ENCODE measurements at places on chromosomes 1 and 21. TPM values are rescaled to one million over a fixed set of nuclear protein-coding genes. Genes with fewer than 3 reads are reported as not detected.

GRCh38 chr1:107019166-107019565 is 37.3 kb upstream of the PRMT6 start:
- DNase-seq = no peak

- no peak for DNase-seq
Observed at GRCh38 chr1:92536980-92537884, 50.5 kb upstream of the GFI1 start.

GRCh38 chr21:27704567-27705166 is 737.8 kb upstream of the ADAMTS5 start:
- DNase-seq = no peak

- DNase-seq = peak; percentile 77
Observed at GRCh38 chr1:24558902-24559791, 3.3 kb downstream of the NCMAP start.

DNA sequence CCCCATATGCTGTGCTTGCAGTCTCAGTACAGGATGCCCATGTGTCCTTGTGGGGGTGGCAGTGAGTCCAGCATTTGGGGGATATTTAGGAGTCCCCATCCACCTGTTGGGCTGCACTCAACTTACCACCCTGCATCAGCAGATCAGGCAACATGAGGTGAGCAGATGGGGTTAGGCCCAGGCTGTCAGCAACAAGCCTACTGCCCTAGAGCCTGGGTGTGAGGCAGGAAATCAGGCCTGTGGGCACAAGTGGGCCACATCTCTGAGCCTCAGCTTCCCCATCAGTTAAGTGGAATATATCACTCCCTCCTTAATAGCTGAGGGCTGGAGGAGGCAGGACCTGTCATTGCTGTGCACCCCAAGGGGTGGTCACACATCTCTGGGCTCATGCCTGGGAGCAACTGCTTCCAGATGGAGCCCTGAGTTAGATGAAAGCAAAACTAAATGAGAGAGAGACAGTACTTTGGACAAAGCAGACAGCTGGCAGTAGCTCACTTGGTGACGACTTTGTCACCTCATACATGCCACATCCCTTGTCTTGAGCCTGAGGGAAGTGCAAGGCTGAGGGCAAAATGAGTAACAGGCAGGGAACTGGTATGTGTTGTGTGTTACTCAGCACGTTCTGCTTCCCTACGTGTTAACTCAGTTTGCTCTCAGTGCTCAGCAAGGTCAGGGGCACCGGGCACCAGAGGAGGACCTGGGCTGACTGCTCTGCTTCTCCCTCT is 48.4 kb downstream of the TRIM11 start:
- DNase-seq = no peak

- no peak for DNase-seq
Observed at GRCh38 chr1:110012100-110012780, 22.2 kb upstream of the STRIP1 start.

DNA sequence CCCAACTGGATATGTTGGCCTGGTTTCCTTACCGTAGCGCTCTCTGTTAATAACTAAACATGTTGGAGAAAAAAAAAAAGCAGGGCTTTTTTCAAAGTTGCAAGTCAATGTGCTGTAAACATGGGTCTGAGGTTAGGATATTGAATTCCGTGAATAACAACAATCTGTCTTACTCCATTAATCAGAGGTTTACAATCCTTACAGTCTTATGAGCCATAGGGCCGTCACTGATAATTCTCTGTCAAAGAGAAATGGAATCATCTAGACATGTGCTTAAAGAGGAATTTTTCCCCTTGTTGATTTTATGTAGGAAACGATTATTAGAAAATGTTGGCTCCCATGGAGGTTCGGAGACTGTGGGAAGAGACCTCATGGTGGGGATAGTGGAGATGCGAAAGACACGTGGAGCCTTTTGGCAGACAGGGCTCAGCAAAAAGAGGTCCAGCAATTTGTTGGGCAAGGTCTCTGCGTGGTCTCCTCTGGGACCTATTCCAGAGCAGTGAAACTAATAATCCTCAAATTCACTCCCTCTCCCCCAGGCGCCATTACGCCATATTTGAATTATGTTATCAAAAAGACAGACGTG is 83.5 kb upstream of the CLDN14 start:
- no peak for DNase-seq

DNA sequence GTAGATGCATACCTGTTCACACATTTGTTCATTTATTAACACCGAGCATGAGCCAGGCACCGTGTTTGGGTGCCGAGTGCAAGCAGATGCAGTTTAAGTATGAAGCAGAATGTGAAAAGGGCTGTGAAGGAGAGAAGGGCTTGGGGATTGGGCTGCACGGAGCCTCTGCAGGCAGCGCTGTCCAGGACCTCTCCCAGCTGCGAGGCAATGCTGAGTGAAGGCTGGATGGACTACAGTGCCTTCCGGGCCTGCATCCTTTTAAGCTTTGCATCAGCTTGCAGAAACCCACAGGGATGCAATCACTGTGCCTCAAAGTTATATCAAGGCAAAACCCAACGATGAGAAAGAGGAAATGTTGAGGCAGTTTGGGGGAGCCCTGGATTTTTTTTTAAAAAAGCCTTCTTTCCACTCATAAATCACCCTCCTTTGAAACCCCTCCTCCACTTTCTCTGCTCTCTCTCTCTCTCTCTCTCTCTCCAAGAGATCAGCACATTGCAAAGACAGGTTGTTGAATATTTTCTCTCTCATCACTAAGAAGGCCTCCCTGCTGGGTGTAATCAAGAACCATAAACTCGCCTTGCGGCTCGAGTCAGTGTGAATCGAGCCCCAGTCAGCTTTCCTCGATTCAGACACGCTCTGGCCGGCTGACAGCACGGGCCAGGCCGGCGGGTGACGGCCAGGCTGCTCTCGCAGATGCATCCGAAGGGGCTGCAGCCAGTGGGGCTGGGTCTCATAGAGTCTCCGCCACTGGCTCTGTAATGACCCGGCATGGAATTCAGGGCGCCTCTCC is 89.2 kb upstream of the POU3F1 start:
- no peak for DNase-seq

PDE9A gene
- total RNA-seq = 3.8 TPM

GRCh38 chr1:197302775-197303174 is 34.7 kb downstream of the CRB1 start:
- DNase-seq = no peak

FHAD1 gene
- 2.7 TPM for total RNA-seq

FLG2 gene
- total RNA-seq = not detected

DNA sequence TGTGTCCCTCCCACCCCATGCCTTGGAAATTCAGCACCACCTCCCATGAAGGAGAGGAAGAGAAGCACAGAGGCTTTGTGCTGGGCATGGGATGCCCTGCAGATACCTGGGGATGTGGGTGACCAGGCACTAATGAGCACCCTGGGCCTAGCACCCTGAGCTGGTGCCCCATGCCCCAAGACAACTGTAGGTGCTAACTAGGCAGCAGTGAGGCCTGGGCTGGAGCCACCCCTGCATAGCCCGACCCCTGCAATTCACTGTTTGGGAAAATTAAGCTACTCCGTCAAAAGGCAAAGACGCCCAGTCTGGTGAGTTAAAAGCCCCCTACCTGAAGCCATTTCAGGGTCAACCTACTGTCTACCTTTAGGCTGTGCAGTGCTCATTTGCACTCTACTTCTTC is 5.4 kb downstream of the KCNA2 start:
- DNase-seq = no peak

- no peak for DNase-seq
Observed at GRCh38 chr1:86557739-86558138, 10.9 kb downstream of the CLCA4 start.

DNA sequence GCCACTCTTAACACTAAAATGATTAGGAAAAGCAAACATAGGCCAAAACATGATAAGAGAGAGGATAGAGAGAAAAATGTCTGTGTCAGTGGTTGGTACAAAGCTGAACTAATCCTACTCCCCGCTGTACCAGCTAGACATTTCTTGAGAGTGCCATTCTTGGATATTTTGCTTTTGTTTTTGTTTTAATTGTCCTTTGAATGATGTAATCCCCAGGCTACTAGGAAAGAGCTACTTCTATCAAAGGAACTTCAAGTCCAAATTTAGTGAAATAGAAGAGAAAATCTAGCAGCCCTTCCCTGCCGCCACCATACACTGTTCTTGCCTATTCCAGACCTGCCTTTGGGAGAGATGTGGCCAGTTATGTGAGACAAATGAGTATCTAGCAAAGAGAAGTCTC is 269.6 kb downstream of the GRIK1 start:
- no peak for DNase-seq

CCDC18 gene
- 5.9 TPM for total RNA-seq

DNA sequence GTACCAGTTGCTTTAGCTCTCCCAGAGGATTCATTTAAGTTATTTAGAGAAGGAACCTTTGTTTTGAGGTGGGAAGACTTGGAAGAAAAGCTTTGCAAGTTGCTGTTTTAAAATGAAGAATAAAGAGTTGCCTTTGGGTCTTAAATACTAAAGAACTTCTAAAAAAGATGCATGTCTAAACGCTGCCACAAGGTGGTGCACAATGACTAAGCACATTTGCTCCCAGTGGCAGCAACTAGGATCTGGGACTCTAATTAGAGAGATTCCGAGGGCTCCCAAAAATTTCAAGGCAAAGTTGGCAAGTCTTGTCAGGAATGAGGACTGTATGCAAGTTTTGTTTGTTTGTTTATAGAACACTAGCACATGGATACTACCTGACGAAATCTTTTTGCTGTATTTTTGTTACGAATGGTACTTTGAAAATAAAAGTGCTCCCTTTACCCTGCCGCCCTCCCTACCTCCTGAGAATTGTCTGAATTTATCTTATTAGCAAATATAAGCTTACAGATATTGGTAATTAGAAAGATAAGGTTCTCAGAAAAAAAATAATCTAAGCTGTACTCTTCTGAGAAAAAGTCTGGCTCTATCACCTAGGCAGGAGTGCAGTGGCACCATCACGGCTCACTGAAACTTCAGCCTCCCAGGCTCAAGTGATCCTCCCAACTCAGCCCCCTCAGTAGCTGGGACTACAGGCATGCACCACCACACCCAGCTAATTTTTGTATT is 121.8 kb downstream of the HFM1 start:
- no peak for DNase-seq

- no peak for DNase-seq
Observed at GRCh38 chr1:232457595-232457994, 172.3 kb downstream of the SIPA1L2 start.

GRCh38 chr1:114108751-114109255 is 44.9 kb downstream of the SYT6 start:
- no peak for DNase-seq

DNA sequence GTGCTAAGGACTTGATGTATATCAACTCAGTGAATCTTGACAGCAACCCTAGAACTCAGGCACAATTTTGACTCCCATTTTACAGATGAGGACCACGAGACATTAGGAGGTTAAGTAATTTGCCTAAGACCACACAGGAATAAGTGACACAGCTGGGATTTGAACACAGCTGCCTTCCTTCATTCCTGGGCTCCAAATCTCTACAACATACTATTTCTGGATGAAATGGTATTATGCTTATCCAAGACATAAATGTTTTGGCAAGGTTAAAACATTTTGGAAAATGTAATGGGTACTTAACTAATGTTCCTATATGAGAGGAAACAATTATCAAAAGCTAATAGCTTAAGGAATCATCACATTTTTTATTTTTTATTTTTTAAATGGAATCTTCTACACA is 4.8 kb downstream of the CLDN8 start:
- DNase-seq = no peak

ATP1A4 gene
- total RNA-seq = 0.19 TPM

DNA sequence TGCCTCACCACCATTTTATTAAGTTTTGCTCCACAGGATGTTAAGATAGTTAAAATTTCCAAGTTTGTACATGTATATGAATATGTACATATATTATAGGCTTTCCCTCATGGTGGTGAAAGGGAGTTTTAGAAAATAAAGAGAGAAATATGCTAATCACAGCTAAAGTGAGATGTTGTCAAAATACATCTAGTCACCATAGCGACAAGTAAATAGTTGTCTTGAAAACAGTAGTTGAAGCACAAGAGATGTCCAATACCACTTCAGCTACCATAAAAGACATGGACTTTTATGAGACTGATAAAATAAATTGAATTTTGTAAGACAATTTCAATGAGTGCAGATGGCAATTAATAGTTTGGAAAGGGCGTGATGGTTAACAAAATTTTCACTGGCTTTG is 1600.0 kb downstream of the BRINP3 start:
- no peak for DNase-seq

- DNase-seq = no peak
Observed at GRCh38 chr1:12208271-12208670, 21.6 kb upstream of the VPS13D start.

- DNase-seq = no peak
Observed at GRCh38 chr1:89519779-89520358, 4.8 kb upstream of the LRRC8B start.

GRCh38 chr1:38328278-38329035 is 281.9 kb upstream of the POU3F1 start:
- no peak for DNase-seq

DNA sequence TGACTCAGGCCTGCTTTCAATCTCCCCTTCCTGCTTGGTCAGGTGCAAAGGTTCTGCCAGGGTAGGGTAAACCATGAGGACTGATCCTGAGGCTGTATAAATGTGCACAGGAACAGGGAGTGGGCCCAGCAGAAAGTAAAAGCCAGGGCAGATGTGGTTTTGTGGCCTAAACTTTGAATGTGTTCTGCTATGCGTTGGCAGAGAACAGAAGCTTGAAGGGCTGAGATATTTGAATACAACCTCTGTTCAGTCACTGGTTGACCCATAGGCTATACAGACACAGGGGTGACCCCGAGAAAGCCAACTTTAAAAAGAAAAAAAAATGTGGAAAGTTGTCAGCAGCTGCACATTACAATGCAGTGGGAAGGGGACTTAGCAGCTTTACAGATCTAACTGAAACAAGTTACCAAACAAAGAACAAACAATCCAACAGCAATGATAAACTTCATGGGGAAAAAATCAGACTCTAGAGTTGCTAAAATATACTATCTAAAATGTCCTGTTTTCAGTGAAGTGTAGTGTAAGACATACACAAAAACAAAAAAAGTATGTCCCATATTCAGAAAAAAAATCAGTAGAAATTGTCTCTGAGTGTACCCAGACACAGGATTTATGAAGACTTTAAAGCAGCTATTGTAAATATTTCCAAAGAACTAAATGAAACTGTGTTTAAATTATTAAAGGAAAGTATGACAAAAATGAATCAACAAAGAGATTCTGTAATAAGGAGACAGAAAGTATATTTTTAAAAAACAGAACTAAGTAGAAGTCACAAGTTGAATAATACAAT is 216.1 kb downstream of the RPS6KC1 start:
- DNase-seq = no peak

DNA sequence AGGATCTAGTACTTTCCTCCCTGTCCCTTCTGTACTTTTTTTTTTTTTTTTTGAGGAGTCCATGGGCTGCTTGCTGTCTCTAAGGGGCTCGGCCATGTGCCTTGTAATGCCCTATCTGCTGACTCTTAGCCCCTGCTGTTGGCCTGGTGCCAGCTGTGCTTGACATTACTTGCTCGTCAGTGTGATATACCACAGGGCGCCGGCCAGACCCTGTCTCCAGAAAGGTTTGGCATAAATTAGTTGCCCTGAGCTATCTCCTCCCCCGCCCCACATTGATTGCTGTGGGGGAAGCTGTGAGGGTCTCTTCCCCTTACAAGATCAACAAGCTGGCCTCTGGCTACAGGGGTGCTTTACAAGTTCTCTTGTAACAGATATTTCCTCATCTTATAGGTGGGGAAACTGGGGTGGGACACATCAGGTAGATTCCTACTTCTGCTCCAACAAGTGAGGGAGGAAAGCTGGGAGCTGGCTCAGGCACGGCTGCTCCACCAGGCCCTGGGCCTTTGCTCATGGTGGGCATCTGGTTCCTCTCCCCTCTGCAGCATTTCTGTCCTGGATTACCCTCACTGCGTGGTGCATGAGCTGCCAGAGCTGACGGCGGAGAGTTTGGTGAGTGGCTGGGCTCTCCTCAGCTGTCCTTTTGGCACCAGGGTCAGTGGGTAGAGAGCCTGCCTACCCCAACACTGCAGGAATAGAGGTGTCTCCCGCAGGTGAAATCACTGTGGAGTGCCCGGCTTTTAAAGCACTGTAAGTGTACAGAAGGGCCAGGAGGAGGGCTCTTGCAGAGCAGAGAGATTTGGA is 15.6 kb downstream of the STRIP1 start:
- DNase-seq = no peak
